GM18507 (cell line): ENCODE measurements at places on chromosomes 4 and X.

DNA sequence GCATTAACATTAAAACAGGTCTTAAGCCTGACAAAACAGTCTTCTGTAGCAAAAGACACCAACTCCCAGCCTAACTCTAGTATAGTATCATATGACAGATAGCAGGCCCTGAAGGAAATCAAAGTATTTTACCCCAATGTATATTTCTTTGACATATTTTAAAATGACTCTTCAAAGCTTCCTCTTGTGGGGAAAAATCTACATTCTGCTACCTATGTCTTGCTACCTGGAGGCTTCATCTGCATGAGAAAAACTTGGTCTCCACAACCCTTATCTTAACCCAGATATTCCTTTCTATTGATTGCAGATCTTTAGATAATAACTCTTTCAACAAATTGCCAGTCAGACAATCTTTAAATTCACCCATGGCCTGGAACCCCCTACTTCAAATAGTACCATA, 1620.4 kb downstream of the PCDH7 start:
- no peak for DNase-seq

GRCh38 chr4:137367620-137368019, 164.7 kb downstream of the PCDH18 start:
- no peak for DNase-seq

DNA sequence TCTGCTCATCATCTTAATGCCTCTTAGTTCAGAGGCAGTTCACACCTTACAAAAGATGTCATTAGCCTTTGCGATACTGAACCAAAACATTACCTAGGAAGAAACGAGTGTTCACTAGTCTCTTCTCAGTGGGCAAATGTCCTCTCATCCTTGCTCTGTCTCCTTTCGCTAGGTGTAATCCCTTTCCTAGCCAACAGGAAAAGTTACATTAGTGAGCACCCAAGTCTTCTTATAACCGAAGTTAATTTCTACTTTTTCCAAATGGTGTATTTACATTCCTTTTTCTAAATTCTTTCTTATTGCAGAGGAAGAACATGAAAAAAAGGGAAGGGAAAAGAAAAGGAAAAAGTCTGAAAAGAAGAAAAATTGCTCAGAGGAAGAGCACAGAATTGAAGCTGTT, 46.9 kb downstream of the SMIM31 start:
- DNase-seq = no peak

GRCh38 chrX:63932006-63932405, 147.0 kb upstream of the ARHGEF9 start:
- no peak for DNase-seq

- no peak for DNase-seq
Observed at GRCh38 chr4:87937523-87937922, 38.0 kb upstream of the SPP1 start.

DNA sequence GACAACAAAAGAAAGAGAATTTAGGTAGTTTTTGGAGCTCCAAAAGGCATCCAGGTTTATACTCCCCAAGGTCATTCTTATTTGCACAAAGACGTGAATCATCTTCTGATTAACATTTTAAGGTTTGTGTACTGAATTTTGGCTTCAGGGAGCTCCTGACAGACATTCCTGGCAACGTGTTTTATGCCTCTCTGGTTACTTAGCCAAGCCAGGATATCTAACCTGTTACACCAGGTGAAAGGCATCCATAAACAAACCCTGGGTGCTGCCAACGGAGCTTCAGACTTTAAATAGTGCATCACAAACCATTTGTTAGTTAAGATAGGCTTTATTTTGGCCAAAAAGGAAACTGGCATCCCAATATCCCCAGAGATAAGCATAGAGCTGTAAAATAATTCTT, 997.3 kb downstream of the ARAP2 start:
- no peak for DNase-seq
